ENCODE measurements at places on chromosomes 16 and 17.

- DNase-seq = no peak
These were observed 14.8 kb downstream of the TAC4 start for GRCh38 chr17:49832840-49833599.

GRCh38 chr16:87535855-87536794 is 43.3 kb upstream of the ZCCHC14 start:
- no peak for DNase-seq

DNA sequence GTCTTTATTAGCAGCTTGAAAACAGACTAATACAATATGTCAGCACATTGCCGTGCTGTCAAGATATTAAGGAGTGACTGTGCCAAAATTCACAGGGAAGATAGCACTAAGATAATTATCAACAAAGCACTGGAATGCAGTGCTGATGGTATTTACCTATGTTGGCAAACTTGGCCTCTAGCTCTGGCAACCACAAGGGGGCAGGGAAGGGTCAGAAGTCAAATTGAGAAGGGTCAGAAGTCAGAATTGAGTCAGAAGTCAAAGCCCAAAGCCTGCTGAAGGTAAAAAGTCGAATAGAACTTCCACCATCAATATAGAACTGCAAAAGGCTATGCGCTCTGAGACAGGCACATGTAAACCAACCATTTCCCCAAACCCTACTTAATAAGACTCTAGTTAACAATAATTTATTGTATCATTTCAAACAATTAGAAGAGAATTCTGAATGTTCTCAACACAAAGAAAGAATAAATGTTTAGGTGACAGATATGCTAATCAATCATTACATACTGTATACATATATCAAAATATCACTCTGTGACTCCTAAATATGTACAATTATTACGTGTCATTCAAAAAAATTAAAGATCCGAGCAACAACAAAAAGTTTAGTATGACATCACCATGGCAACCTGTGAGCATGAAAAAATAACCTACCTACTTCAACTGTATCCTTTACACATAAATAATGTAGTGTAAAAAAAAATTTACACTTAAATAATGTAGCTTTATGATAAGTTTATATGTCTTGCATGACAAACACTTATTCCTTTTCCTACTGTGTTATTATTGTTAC is 916.1 kb downstream of the KCNJ2 start:
- DNase-seq = peak; percentile 31

GRCh38 chr17:55521186-55521585 is 9.9 kb upstream of the SMIM36 start:
- no peak for DNase-seq

- DNase-seq = no peak
These were observed 17.8 kb downstream of the SMARCE1 start for GRCh38 chr17:40629842-40630241.

DNA sequence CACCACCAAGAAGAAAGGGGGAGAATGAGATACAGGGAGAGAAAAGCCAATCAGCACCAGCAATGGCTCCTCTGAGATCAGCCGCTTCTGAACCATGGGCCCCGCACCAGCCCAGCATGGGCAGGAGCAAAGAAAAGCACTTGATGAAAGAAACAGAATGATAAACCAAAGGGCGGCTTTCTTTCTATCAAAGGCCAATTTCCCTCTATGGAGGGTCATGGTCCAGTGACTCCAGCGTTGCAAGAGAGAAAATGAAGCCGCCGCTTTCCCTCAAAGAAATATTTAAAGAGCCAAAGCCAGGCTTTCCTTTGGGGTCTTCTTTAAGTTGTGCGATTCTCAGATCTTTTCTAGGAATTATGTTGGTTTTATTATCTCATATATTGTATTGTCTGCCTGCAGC is 84.8 kb upstream of the CACNG5 start:
- DNase-seq = no peak

- no peak for DNase-seq
These were observed 294.4 kb upstream of the N4BP1 start for GRCh38 chr16:48904333-48904732.

GRCh38 chr17:68592009-68592408 is 9.2 kb downstream of the FAM20A start:
- no peak for DNase-seq

DNA sequence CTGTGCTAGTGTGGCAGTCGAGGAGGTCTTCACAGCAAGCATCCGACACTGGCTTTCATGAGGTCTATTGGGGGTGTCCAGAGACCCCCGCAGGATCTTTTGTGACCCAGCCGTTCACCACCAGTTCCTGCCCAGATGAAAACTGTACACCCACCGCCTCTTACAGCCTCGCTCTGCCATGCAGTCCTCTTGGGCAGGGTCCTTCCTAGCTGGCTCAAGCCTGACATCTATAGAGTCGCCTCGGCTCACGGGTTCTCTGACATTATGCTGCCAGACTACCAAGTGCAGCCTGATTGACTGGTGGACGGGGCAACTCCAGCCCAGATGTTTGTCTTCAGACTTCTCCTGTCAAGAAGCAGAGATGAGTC is 14.6 kb upstream of the CLEC10A start:
- DNase-seq = no peak

GRCh38 chr17:12982224-12982623 is 35.6 kb downstream of the ELAC2 start:
- DNase-seq = no peak

GRCh38 chr17:50339381-50339780 is 6.5 kb upstream of the XYLT2 start:
- DNase-seq = no peak

- no peak for DNase-seq
These were observed 192.1 kb upstream of the CIBAR2 start for GRCh38 chr16:85304337-85304736.

- DNase-seq = no peak
These were observed 70.1 kb upstream of the CREBBP start for GRCh38 chr16:3950343-3951193.

DNA sequence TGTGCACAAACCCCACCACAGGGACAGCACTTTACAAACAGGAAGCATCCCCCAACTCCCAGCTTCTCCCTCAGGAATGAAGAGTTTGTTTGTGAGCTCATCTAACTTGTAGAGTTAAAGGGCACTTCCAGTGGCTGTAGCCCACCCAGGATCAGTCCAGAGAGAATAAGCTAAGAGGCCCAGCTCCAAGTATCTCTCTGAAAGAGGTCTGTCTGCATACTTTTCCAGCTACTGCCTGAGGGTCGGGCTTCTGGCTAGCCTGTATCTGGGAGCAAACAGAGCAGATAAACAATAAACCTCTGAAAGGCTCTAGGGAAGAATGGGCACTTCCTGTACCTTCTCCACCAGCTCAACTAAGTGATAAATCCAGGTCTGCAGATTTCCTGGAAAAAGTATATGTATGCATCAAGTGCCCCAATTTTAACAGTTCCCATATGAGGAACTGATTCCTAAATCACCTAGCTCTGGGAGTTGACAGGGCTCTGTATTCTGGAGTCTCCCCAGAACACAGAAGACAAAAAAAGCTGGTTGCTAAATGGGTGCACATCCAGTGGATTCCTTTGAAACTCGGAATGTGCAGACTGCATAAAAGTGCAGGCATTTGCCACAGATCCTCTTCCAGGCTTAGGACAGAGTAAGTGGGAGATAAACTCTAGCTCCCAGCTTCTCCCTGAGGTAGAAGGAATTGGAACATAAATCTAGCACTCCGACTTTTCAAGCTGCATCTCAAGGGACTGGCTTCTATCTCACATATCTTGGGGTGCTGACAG is 37.1 kb upstream of the MYLK3 start:
- no peak for DNase-seq

DNA sequence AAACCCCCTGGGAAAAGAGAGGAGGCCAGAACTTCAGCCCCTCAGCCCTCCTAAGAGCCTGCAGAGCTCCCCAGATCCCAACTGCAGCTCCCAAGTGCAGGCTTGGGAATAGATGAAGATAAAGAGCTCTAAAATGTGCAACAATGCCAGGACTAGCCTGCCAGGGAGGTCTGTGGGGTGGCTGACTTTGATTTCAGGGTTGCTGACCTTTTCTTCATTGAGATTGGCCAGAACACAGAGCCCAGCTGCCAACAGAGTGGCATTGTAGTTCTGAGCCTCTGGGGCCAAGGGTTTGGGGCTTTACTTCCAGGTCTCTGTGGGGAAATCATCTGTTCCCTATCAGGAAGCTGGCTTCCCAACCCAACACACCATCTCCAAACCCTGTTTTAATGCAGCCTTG is 120.6 kb downstream of the COPRS start:
- DNase-seq = no peak

DNA sequence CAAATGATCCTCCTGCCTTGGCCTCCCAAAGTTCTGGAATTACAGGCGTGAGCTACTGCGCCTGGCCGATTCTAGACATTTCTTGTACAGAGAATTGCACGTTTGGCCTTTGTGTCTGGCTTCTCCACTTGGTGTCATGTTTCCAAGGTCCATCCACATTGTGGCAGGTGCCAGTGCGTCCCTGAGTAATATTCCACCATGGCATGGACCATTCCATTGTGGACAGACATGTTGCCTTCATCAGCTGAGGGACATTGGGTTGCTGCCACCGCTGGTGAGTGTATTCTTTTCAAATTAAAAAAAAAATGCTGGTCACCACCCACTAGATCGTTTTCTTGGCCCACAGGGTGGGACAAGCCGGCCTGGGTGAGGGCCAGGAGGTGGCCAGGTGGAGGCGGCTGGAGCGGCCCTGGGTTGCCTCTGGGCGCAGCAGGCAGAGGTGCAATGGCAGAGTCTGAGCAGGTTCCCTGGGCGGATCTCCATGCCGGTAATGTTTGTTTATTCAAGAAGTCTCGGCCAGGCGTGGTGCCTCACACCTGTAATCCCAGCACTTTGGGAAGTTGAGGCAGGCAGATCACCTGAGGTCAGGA is 274.1 kb downstream of the SEC14L1 start:
- no peak for DNase-seq

DNA sequence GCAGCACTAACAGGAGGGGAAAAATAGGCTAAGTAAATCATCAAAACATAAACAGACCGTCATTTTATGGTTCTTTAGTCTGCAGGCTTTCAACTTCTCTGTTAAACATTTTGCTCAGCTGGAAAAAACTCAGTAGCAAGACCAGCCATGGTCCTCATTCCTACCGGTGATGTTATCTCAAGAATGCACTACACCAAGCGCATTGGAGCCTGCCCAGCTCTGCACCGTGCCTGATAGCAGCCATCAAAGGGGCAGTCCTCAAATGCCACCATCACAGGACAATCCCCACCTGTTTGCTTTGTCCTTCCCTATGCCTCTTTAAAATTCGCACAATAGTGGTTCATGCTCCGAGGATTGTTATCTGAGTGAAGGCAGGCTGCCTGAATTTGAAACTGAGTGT is 181.5 kb upstream of the MON1B start:
- DNase-seq = peak; percentile 32

GRCh38 chr16:84718-85406 is 6.8 kb downstream of the MPG start:
- DNase-seq = peak; percentile 68

All from NCI-H146 (cell line).